ENCODE measurements at places on chromosomes 3 and 15.

DNA sequence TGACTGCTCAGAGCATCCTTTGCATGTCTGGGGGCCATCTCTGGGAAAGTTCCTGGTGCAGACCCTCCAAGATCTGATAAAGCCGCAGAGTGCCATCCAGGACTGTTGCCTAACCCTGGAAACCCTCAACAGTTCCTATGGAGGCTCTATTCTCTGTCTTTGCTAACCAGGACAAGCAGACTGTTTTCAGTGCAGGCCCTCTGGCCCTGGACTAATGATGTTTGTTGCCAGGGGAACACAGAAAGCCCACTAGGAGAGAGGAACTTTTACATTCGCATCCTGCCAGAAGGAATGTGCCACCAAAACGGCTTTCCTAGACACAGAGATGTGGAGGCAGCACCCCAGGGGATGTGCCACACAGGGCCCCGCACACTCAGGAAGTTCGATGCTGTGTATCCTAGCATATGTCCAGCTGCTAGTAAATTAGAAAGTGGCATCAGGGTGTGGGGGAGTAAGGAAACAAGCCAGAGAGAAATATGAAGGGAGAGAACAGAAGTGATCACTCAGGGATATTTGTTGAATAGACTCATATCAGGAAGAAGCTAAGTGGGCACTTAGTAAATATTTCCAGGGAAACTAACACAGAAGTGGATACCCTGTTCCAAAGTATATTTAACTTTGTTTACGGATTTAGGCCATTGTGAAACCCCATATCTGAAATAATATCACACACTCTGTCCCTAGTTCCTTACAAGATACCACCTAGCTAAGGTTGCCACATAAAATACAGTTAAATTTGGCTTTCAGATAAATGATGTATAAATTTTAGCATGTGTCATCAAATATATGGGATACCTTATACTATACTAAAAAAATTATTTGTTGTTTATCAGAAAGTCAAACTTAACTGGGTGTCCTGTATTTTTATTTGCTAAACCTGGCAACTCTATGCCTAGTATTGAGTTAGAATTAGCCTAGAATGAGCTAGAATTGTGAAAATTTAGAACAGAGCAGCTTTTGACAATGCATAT lies 29.9 kb upstream of the TMOD3 start:
- DNase-seq, result no peak

GRCh38 chr15:64693134-64693533 lies 82.3 kb downstream of the RBPMS2 start:
- no peak for DNase-seq

DNA sequence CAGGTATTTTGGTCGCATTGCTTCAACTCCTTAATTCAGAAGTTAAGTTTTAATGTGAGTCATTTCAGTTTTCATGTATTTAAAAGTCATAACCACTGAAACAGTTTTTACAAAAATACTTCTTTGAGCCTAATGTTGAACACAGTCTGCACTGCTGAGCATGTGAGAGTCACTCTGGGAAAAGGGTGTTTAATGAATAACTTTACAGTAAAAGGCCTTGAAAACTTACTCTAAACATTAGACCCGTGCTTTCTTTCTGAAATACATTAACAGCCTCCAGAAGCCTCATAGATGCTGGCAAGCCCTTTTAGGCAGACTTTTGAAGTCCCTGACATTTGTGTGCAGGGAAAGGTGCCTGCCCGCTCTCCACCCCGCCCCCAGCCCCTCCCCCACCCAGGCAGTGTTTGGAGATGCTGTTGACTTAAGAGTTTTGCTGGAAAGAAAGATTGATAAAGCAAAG lies 68.9 kb upstream of the NR2F2 start:
- no peak for DNase-seq

- no peak for DNase-seq
Observed at GRCh38 chr15:37007301-37007700, 93.0 kb downstream of the MEIS2 start.

GRCh38 chr15:57992761-57993355 lies 72.7 kb downstream of the ALDH1A2 start:
- DNase-seq, result no peak

DNA sequence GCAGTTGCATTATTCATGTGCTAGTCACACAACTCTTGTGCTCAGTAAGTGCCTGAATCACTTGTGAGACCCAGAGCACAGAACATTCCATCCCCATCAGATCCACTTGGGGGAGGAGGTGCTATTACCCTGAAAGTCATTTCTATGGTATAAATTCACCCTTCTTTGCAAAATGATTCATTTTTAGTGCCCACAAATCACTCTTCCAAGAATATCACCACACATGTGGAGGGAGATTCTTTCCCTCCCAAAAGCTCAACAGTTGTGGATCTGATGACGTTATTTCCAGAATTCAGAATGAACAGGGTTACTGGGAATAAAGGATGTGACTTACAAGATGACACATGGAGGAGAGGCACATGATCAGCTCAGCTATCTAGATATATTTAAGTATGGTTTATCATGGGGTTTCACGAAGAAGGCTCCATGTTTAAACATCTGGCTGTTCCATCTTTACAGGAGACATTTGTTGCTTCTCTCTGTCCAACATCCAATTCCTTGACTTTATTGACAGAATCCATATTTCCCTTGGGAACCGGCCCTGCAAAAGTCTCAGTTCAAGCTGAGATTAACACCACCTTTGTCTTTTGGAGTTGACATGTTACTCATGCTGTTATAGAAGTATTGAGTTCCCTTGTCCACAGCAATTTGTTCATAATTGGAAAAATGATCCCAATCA lies 214.2 kb upstream of the PROK2 start:
- no peak for DNase-seq

DNA sequence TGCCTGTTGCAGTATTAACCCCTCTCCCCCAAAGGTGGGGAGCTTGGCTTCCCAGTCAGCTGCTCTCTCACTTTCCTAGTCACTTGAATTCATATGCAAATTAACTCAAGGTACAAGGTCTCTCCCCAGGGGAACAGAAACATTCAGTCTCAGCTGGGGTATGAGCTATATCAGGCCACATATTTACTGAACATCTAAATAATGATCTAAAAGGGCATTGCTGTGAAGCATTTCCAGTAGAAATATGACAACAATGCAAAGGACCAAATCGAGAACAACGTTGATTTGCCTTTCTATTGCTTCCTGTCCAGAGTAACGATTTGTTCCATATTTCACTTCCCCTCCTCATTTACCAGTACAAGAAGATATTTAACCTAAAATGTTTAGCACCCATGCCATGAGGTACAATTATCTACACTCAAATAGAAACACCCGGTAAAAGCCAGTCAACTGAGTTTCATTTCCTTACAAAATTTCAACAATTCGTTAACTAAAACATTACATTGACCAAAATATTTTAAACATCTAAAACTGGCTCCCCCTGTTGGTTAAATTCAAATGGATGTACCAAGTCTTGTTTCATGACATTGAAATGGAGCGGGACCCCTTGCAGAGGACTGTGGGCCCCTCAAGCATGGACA lies 36.5 kb upstream of the KLHL6 start:
- DNase-seq, result no peak

GRCh38 chr3:168249205-168249549 lies 153.5 kb upstream of the GOLIM4 start:
- DNase-seq, result no peak

DNA sequence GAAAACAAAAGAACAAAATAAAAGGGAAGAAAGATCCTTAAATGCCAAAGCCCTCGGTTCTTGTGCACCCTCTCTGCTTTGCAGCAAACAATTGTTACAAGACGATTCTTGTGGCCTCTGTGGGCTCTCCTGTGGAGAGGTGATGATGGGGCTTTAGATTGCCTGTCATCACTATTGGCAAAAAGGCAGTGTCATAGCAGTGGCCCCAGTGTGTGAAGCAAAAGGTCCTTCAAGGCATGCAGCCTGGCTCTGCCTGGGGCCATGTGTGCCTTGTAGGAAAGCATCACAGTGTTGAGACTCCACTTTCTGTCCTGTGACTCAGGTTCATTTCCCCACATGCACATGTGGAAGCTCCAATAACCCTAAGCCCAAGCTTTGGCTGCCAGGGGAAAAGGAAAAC lies 43.7 kb downstream of the POC1A start:
- DNase-seq, result no peak

DNA sequence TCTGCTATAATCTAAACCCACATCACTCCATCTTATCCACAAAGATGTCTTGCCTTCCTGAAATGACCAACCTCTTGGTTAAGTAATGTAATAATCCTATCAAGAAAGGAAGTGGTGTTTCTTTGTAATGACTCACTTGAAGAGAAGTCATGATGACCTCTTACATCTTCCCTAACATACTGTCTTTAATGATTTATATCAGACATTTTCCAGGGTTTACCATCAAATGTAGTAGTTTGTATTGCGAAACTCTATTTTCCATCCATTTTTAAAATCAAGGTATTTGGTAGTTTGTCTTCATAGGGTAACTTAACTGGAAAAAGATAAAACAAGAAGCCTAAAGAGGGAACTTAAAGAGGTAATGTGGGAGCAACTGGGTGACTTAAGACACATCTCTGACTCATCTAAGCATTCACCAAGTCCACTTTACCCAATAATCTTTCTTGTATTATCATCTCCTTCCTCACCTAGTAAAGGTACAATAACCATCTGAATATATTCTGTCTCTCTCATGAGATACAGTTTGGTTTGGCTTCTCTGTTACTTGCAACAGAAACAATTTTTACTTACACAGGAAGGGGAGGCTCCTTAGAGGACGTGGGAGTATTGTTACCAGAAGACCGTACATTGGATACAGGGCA lies 5.7 kb upstream of the MAPK6 start:
- no peak for DNase-seq

- no peak for DNase-seq
Observed at GRCh38 chr3:140898340-140899180, 43.1 kb upstream of the SLC25A36 start.

DNA sequence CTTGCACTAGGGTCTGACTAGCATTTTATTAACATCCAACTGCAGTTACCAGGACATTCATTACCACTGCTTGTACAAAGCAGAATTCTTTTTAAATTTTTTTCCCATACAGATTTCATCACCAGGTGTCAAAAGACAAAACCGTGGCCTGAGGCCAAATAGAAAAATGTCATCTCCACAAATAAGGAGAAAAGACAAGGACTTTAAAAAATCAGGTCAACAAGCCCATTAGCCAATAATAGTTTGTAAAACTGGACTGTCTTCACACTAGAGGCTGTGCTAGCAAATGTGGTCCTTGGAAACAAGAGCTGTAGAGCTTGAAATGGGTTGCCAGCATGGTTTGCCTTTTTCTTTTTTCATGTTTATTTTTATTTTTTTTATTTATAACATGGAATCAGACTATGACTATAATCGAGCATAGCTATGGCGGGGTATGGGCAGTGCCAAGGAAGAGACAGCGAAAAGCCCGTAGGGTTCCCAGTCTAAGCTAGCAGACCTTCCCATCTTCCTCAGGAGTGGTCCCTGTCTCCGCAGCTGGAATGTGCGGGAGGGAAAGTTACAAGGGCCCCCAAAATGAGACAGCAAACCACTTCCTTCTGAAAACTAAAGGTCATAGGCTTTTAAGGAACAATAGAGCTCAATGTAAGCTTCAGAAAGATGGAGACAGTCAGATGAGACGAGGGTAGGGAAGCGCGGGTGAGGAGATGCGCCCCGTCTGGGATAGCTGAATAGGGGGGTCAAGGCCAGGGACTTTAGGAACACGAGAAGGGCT lies 1.5 kb downstream of the PTPN9 start:
- DNase-seq, result no peak

DNA sequence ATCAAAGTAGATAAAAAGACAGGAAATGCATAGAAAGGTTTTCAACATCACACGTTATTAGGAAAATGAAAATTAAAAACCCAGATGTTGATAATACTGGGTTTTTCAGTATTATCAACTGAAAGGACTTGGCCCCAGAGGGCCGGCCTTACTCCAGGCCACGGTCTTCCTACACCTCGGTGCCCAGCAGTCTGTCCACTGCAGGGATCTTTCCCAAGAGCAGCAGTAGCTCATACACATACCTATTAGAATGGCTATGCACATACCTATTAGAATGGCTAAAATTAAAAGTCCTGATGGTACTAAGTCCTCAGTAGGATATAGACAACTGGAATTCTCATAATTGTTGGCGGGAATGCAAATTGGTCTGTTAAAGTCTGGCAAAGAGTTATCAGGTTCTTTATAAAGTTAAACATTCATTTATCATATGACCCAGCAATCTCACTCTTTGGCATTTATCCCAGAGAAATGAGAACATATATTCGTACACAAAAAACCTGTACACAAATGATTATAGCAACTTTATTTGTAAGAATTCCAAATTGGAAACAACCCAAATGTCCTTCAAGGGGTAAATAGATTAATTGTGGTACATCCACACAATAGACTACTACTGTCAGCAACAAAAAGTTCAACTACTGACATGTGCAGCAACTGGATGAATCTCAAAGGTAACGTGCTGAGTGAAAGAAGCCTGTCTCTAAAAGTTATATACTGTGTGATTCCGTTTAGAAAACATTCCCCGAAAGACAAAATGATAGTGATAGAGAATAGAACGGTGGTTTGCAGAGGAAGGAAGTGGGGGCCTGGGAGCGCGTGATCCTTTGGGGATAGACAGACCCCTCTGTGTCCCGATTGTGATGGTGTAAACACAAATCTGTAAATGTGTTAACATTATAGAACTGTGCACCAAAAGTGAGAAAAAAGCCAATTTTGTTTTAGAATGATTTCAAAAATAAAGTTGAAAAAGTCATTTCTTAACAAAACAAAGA lies 62.3 kb downstream of the MCTP2 start:
- no peak for DNase-seq

GRCh38 chr3:106765342-106765741 lies 611.9 kb upstream of the CCDC54 start:
- no peak for DNase-seq

DNA sequence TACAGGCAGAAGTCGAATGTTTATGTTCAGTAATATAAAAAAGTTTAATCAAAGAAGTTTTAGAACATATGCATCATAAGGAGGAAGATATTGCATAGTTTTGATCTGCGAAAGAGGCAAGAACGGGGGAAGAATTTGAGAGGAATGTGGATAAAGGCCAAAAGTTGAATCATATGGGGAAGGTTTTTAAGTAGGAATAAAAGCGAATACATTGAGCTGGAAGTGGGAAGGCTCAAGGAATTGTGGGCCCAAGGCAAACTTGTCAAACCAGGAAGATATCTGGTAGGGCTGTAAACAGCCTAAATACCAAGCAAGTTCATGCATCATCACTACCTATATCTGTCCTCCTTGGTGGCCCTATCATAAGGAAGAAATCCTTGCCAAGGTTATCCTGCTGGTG lies 186.9 kb downstream of the MAGI1 start:
- DNase-seq, result no peak

DNA sequence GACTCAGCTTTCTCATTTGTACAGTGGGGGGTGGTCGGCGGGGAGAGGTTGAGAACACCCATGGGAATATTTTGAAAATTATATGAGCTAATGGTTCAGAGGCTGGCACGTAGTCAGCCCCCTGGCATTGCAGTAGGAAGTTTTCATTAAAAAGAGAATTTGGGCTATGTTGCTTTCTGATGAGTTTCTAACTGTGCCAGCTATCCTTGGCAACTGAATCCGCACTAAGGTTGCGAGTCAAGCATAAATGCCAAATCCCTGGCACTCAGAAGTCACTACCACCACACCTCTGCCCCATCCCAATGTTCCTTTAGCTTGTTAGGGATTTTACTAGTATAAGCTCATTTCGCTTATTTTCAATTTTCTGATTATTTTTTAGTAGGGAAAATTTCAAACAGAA lies 91.6 kb downstream of the DNASE1L3 start:
- no peak for DNase-seq

GRCh38 chr15:101009176-101009575 lies 90.0 kb downstream of the LRRK1 start:
- peak; percentile 28 for DNase-seq
